ENCODE measurements at places on chromosomes 1 and 21. TPM values are rescaled to one million over a fixed set of nuclear protein-coding genes. Genes with fewer than 3 reads are reported as not detected.

PAX7 gene
- 3.1 TPM for total RNA-seq

GPR37L1 gene
- total RNA-seq, result 0.88 TPM

C21orf58 gene
- 9.3 TPM for total RNA-seq

LRRC71 gene
- total RNA-seq, result not detected

KRTAP22-2 gene
- not detected for total RNA-seq

EIF3I gene
- 133 TPM for total RNA-seq

KIF26B gene
- 10.1 TPM for total RNA-seq

SELL gene
- 5.2 TPM for total RNA-seq

NBPF10 gene
- total RNA-seq, result 2.0 TPM

PRKAA2 gene
- 32.7 TPM for total RNA-seq

AIRE gene
- 0.27 TPM for total RNA-seq

RBP7 gene
- total RNA-seq, result 2.6 TPM

CTBS gene
- 31.9 TPM for total RNA-seq

ZSWIM5 gene
- 23.0 TPM for total RNA-seq

RIPPLY3 gene
- total RNA-seq, result 0.60 TPM

MAP3K7CL gene
- 15.7 TPM for total RNA-seq

IFI44L gene
- total RNA-seq, result 16.8 TPM

CD160 gene
- total RNA-seq, result not detected

SLC25A44 gene
- 16.4 TPM for total RNA-seq

HEYL gene
- 16.3 TPM for total RNA-seq

CACNA1S gene
- 5.9 TPM for total RNA-seq

FLG2 gene
- 0.88 TPM for total RNA-seq

CCDC17 gene
- total RNA-seq, result 0.93 TPM

ESRRG gene
- total RNA-seq, result 101 TPM

OR2T2 gene
- not detected for total RNA-seq

SLC37A1 gene
- 13.5 TPM for total RNA-seq

ADGRL4 gene
- 20.1 TPM for total RNA-seq

OXCT2 gene
- 0.66 TPM for total RNA-seq

ALX3 gene
- 2.5 TPM for total RNA-seq

RGS1 gene
- 26.9 TPM for total RNA-seq

MEGF6 gene
- 32.8 TPM for total RNA-seq

PLXNA2 gene
- total RNA-seq, result 43.6 TPM

RPS6KA1 gene
- 10.8 TPM for total RNA-seq

GJB3 gene
- total RNA-seq, result 1.6 TPM

FAM167B gene
- total RNA-seq, result 2.1 TPM

SYT6 gene
- total RNA-seq, result 10.3 TPM

AIM2 gene
- 5.2 TPM for total RNA-seq

PRELP gene
- 12.8 TPM for total RNA-seq

NFASC gene
- total RNA-seq, result 30.6 TPM

KLHDC8A gene
- total RNA-seq, result 20.7 TPM

CCDC185 gene
- not detected for total RNA-seq

OR2L3 gene
- 0.33 TPM for total RNA-seq

CYP2J2 gene
- total RNA-seq, result 2.7 TPM

GFI1 gene
- 1.1 TPM for total RNA-seq

TRIM58 gene
- 7.0 TPM for total RNA-seq

KRTAP13-2 gene
- not detected for total RNA-seq

UMODL1 gene
- total RNA-seq, result 0.16 TPM

RIMKLA gene
- total RNA-seq, result 8.2 TPM

BRINP3 gene
- total RNA-seq, result 10.9 TPM

ERICH3 gene
- total RNA-seq, result 3.4 TPM

ZNF124 gene
- total RNA-seq, result 124 TPM

KDM5B gene
- total RNA-seq, result 369 TPM

C4BPA gene
- total RNA-seq, result not detected

GPR89A gene
- 73.8 TPM for total RNA-seq

MAP3K21 gene
- 2.1 TPM for total RNA-seq
